Activated CD4-positive, alpha-beta memory T cell treated with anti-CD3 and anti-CD28 coated beads for 36 hours (primary cell): ENCODE measurements at places on chromosomes 11 and 22.

DNA sequence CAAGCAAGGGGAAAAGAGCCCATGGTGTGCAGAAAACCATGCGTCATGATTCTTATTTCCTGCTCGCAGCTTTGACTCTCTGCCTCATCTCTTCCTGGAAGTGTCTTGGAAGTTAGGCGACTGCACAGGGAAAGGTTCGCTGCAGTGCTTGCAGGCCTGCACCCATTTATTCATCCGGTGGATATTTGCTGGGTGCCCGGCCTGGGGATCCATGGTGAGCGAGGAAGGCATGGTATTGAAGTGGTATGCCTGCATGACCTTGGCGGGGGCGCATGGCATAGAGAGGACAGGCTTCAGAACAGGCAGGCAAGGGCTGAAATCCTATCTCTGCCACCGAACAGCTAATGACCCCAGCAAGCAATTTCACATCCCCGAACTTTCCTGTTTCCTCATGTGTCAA is 40.6 kb downstream of the FAM83F start:
- no peak for DNase-seq

- no peak for DNase-seq
These were observed 46.6 kb upstream of the MMP7 start for GRCh38 chr11:102577182-102577581.

- peak; percentile 21 for DNase-seq
These were observed 1.4 kb downstream of the DTX4 start for GRCh38 chr11:59173080-59173963.

- peak; percentile 24 for DNase-seq
These were observed 57.8 kb upstream of the PSMA1 start for GRCh38 chr11:14577835-14578529.

- no peak for DNase-seq
These were observed 39.5 kb downstream of the MACROD1 start for GRCh38 chr11:64126371-64126770.

DNA sequence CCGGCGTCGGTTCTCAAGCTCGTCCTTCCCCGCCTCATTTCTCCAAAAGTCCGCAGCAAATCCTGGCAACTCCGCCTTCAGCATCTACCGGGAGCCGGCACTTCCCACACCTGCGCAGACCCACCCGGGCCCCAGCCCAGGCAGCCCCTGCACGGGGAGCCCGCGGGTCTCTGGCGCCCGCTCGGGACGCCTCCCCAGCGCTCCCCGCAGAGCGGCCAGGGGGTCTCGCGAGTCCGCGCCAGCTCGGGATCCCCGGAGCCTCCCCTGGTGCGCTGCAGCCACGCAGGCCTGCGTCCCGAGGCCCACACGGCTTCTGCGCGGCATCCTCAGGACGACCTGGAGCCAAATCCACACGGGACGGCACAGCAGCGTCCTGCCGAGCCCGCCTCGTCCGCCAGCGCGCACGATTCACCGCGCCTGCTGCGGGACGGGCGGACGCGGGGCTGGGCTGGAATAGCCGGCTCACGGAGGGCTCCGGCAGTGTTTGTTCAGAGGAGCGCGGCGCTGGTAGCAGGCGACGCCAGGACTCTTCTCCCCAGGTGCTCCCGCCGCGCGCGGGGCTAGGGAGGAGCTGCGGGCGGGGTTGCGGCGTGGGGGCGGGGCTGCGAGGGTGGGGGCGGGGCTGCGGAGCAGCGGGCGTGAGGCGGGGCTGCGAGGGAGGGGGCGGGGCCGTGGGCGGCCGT is 816 bp upstream of the PHRF1 start:
- DNase-seq: no peak

- DNase-seq: no peak
These were observed 11.3 kb downstream of the FAR1 start for GRCh38 chr11:13679768-13680167.

DNA sequence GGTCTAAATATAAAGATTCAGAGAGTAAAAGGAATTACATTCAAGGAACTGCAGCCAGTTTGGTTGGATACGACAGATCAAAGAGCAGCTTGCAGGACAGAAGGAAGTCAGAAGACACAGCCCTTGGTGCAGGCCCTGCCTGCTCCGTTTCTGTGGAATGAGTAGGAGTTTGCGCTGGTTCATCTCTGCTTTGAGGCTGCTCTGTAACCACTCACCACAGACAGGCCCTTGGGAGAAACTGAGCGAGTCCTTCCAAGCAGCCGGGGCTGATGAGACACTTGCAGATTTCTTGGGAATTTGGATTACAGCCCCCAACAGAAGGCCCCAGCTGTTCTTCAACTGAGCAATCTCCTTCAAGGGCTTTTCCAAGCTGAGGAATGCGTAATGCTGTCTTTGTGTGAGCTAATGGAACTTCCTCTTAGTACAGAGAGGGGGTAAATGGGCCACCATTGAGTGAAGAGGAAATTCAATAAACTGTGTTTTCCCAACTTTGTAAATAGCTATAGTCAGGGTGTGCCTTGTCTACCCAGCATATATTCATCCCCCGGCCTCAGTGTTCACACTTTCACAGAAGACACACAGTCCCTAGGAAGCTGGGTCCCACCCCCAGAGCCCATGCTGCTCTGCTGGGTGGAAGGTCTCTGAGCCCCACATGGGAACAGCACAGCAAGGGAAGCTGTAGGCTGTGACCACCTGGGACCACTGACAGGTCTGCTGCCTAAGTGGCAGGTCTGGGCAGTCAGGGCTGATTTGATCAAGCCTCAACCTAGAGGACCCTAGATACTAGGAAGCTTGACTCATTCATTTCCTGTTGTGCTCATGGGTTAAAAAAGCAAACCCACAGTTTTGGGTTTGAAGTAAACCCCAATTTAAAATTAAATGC is 16.6 kb downstream of the IL10RA start:
- peak; percentile 90 for DNase-seq

DNA sequence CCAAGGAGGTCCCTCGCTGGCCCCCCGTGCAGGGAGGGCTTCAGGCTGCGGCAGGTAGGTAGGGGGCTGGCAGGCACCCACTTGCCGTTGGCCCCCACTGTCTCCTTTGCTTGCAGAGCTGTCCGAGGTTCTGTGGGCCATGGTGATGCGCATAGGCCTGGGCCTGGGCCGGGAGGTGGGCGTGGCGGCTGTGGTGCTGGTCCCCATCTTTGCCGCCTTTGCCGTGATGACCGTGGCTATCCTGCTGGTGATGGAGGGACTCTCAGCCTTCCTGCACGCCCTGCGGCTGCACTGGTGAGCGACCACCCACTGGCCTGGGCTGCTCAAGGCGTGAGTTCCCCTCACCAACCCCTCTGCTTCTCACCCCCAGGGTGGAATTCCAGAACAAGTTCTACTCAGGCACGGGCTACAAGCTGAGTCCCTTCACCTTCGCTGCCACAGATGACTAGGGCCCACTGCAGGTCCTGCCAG is 11.6 kb downstream of the TCIRG1 start:
- DNase-seq: no peak

- DNase-seq: no peak
These were observed 658 bp downstream of the ACY3 start for GRCh38 chr11:67649634-67650510.

GRCh38 chr22:34111210-34111824 is 191.0 kb upstream of the LARGE1 start:
- DNase-seq: peak; percentile 16

DNA sequence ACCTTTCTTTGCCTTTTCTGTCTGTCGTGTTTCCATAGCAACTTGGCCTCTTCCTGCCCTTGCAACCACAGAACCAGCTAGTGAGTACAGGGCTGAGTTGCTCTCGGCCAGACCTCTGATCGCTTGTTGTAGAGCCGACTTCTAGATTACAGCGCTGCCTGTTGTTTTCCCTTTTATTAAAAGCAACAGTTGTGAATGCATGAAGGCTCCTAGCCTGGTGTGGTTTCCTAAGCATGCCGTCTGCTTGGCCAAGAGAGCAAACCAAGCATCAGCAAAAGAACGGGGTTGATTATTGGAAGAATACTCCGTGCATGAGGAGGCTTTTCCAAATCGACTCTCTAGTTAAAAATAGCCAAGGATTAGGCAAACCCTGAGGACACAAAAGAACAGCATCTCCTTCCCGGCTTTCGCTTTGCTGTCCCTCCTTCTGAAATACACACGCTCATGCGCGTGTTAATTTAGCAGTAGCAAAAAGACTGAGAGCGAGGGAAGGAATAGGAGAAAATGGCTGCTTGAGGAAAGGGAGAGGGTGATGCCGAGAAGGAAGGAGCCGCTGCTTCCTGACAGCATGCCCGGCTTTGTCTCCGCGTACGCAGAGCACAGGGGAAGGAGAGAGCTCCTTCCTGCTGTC is 71.5 kb upstream of the TTC12 start:
- peak; percentile 50 for DNase-seq

DNA sequence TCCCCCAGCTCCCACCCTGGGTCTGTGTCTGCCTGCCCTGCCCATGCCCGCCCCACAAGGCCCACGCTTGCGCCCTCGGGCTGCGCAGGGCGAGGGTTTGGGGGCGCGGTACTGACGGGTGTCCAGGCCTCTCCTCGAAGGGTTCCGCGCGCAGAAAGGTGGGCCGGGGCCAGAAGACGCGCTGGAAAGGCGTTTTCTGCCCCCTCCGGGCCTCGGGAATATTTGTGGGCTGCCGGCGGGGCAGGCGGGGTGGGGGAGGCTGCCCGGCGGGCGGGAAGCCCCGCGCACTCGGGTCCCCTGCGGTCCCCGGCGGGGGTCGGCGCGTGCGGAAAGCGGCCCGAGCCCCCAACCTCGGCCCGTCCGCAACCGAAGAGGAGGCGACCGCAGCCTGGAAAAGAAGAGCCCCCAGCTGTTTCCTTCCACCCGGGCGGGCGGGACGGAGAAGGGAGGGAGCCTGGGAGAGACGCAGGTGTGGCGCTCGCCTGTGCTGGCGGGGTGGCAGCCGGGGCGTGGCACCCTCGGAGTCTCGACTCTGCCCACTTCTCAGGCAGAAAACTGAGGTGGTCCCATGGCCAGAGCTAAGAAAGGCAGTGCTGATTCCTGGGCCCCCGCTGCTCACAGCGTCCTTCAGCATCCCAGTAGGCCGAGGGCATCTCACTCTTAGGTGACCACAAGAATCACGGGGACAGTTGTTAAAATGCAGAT is 59.0 kb downstream of the THAP12 start:
- no peak for DNase-seq

GRCh38 chr11:29333993-29334775 is 682.6 kb downstream of the KCNA4 start:
- no peak for DNase-seq

DNA sequence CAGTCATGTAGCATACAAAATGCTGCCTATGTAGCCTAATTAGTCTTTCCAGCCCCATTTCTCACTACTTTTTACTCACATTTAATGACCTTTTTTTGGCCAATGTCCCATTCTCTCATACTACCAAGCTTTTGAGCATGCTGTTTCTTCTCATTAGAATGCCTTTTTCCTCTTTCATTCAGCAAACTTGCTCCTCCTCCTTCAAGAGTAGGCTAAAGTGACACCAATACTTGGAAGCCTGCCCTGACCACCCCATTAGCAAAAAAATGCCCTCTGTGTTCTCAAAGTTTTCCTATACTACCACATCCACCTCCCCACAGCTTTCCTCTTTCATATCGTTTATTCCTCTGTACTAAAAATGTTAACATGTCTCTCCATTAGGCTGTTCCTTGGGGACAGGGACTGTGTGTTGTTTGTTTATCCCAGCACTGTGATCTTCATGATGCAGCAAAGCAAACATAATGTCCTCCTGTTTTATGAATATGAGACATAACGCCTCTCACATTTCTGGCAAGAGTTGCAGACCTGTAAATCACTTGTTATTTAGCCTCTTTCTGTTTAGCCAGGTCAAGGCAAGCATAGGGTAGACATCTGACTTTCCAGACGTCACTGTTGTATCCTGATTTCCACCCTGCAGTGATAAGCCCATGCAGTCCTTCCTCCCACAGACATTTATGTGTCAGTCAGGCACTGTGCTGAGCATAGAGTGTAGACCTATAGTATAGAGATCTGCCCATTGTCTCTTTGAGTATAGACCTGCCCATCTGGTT is 62.0 kb upstream of the UCP3 start:
- no peak for DNase-seq

DNA sequence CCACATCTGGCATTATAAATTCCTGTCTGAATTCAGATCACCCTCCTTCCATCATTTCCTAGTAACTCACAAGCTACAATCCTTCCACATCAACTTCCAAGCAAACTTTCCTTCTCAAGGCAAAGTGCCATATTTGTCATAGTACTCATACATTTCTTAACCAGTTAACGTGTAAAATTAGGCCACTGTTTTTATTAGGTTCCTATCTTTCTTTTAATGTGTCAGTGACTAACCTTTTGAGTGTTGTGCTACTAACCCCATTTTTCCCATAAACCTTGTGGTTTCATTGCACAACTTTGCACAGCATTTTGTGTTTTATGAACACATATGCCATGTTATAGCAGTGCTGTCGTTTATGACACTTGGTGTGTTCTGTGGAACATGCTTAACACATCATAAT is 90.1 kb downstream of the KIF18A start:
- no peak for DNase-seq

DNA sequence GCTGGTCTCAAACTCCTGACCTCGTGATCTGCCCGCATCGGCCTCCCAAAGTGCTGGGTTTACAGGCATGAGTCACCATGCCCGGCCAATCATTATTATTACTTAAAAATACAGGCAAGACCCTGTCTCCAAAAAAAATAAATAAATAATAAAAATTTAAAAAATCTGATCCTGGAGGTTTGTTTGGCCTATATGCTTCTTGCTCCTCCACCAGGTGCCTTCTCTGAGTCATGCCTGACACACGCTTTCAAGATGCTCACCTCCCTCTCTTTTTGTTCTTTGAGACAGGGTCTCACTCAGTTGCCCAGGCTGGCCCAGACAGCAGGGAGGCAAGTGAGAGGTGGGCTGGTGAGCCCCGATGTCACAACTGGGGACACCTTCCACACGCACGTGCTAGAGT is 13.5 kb downstream of the ZC3H7B start:
- DNase-seq: no peak

- no peak for DNase-seq
These were observed 132.1 kb upstream of the LDLRAD3 start for GRCh38 chr11:35811783-35812182.

DNA sequence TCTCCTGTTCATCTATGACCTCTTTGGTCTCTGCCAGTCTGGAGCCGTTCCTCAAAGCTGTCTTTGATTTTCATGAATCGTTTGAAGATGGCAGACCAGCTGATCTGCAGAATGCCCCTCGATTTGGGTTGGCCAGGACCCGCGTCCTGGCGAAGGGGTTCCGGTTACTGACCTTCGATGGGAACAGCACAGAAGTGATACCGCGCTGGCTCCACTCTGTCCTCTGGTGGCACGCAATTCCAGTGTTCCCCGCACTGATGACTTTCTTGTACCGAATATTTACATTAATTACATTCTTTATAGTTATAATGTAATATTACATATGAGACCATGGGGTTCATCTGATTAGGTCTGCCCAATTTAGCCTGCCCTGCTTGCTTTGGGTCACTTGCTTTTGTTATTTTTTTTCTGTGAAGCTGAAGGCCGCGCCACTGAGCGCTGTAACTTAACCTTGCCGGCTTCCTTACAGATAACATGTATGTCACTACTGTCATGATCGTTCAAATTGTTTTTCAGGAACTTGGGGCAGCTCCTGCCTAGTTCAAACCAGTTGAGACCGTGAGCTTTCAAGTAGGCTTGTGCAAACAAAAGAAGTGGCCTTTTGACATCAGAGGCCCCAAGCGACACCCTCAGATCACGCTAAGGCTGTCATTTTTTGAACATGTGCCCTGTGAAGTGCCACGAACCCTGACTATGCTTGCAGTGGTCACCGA is 4.1 kb upstream of the USP18 start:
- no peak for DNase-seq
